NCI-H1417 (cell line): ENCODE measurements at places on chromosomes 3 and 15.

DNA sequence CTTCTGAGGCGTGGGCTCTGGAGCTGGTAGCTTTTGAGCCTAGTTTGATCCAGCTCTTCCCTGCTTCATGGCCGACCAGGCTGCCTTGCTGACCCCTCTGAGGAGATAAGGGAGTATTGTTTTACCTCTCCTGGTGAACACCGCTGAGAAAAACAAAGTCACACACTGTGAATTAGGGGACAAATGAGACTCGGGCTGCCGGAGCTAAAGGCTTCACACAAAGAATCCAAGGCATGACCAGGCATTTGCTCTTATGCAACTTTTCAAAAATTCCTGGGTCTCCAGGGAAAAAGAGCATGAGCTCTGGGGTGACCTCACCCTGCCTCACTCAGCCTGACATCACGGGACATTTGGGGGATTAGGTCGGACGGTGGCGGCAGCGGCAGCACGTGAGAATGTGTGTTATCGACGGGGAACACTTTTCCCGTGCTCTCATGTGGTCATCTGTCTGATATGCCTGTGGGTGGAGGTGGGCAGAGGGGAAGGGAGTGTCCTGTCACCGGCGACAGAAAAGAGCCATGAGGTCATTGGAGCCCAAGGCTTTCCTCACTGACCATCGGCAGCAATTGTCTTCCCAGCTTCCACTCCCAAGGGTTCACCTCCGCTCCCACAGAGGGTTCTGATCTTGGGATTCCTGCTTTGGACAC lies 61.0 kb downstream of the TMEM44 start:
- DNase-seq = no peak

- peak; percentile 29 for DNase-seq
Measured at GRCh38 chr3:32176989-32177701, 61.3 kb upstream of the CMTM8 start.

DNA sequence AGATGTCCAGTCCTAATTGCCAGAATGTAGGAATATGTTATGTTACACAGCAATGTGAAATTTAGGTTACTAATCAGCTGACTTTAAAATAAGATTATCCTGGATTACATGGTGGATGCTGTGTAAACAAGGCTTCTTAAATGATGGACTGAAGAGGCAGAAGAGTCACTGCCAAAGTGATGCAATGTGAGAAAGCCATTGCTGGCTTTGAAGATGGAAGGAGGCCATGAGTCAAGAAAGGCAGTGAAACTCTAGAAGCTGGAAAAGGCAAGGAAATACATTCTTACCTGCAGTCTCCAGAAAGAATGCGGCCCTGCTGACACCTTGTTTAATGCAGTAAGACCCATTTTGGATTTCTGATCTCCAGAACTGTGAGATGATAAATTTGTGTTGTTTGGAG lies 179.1 kb upstream of the ZPLD1 start:
- DNase-seq = no peak

DNA sequence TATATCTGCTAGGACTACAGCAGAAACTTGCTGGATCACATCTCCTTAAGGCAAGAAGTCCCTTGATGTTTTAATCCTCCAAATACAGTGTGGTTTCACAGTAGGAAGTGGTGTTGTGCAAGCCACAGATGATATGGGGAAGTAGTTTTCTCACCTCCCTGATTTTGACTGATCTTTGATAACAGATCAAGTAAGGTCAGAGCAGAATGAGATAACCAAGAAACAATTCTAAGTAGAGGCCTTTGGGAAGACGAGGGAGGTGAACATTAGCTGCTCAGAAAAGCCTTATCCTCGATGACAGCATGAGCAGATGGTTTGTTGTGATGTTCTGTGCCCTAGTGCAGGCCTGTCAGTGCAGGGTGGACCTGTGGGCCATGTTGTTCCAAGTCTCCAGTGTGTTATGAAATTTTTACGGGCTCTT lies 61.3 kb downstream of the RIOX2 start:
- no peak for DNase-seq

DNA sequence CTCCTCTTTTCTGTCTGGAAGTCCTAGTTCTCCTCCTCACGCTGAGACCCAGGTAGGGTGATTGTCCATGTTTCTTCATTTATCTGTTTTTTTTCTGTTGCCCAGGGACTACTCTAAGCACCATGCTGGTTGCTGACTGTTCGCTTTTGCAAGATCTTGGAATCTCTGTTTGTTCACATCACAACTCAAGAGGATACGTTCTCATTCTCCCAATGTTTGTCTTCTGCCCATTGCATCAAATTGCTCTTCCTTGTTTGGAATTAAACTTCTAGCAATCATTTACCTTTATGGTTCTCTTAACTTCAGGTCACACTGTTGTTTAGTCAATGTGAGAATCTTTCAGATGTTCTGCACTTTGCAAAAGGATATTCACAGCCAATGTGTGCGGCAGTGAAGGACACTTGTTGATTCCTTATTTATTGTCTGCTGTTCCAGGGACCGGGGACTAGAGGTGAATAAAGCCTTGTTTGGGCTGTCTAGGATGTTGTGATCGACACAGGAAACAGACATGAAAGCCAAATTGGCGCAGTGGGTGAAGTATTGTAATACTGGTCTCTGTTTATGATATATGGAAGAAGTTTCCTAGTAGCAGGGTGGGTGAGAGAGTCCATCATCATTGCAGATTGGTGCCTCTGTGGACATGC lies 24.5 kb downstream of the LPP start:
- no peak for DNase-seq

- no peak for DNase-seq
Measured at GRCh38 chr3:4546346-4547178, 53.4 kb downstream of the ITPR1 start.

GRCh38 chr3:28290863-28291300 lies 49.5 kb downstream of the CMC1 start:
- no peak for DNase-seq

- peak; percentile 75 for DNase-seq
Measured at GRCh38 chr15:70062321-70062956, 35.3 kb downstream of the TLE3 start.

GRCh38 chr15:78307976-78308375 lies 8.6 kb upstream of the SKIC8 start:
- no peak for DNase-seq

- DNase-seq = no peak
Measured at GRCh38 chr3:38811822-38812221, 4.2 kb downstream of the SCN10A start.
